AG20443 (cell line): ENCODE measurements at places on chromosomes 12 and 14.

DNA sequence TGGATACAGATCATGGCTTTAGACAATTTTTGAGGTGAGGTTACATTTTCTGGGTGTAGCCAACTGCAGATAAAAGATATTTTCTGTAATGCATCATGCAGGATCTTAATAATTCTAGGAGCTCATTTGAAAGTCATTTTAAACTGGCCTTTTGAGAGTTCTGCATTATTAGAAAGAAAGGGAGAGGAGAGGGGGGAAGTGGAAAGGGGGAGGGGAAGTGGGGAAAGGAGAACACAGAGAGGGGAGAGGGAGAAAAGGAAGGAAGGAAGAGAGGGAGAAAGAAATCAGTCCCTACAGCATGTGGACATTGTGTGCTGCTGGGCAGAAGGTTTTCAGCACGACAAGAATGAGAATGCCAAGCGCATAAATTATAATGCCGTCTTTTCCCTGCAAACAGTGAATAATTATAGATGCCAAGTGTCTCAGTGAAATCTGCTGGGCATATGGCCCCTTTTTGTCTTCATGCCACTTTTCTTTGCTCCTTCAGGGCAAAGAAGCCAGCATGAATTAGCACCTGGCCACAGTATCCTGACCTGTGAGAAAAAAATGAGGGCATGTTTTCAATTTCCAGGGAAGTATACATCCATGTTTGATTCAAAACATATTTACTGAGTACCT is 22.7 kb upstream of the PPP2R5C start:
- DNase-seq = no peak

DNA sequence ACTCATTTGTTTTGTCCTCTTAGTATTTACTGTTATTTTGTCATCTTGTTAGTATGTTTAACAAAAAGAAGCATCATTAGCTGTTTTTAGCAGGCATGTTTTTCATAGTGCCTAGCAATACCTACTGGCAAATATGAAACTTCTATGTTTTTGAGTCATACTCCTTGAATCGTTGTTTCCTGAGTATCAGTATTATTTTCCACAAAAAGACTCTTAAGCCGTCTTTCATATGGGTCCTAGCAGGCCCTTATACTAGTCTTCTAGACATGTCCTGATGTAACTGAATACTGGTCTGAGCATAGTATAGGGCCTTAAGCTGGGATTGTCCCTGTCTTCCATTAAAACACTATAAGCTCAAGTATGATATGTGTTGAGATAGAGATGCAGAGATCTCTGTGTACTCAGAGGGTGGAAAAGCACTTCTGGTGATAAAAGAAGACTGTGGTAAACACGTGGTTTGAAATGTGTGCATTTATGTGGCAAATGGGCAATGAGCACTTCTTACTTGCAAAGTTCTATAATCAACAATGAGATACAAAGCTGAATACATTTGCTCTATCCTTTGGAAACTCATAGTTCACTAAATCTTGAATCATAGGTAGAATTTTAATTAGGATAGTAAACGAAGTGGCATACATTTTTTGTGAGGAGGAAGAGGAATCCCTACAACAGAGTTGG is 348.8 kb downstream of the PDZRN4 start:
- no peak for DNase-seq

DNA sequence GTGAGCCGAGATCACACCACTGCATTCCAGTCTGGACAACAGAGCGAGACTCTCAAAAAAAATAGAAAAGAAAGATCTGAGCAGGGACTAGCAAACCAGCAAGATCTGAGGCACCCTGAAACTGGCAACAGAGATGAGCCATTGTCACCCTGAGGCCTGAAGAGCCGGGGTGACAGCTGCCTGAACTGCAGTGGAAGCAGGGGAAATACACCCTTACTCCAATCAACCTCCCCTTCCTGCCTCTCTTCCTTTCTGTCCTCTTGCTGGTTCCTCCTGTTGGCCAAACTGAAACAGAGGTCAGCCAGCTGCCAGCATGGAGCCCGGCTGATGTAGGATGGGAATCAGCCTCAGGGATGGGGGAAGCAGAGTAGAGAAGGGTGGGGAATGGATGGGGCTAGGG is 192.0 kb downstream of the CHST11 start:
- DNase-seq = no peak

- no peak for DNase-seq
Observed at GRCh38 chr12:120925740-120926563, 21.8 kb upstream of the SPPL3 start.

DNA sequence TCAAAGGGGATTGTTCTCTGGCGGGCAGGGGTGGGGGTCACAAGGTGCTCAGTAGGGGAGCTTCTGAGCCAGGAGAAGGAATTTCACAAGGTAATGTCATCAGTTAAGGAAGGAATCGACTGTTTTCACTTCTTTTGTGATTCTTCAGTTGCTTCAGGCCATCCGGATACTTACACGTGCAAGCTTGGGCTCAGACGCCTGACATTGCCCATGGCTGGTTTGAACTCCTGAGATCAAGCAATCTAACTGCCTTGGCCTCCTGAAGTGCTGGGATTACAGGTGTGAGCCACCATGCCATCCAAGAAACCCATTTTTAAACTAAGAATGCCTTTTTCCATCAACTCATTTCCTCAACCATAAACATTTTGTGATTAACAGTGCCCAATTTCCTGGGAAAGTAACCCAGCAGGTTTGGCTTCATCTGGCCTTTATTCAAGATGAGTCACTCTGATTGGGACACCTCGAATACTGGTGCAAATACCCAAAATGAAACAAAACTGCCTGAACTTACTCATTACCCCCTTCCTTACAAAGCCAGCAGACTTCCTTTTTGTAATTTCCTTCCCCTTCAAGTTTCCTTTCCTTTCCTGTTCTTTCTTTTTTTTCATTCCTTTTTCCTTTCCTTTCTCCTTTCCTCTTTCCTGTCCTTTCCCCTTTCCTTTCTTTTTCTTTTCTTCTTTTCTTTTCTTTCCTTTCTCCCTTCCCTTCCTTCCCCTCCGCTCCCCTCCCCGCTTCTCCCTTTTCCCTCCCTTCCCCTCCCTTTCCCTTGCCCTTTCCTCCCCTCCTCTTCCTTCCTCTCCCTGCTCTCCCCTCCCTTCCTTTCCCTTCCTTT is 10.2 kb upstream of the RNASE10 start:
- peak; percentile 28 for DNase-seq

GRCh38 chr12:69068448-69068847 is 135.5 kb upstream of the CPM start:
- DNase-seq = no peak

DNA sequence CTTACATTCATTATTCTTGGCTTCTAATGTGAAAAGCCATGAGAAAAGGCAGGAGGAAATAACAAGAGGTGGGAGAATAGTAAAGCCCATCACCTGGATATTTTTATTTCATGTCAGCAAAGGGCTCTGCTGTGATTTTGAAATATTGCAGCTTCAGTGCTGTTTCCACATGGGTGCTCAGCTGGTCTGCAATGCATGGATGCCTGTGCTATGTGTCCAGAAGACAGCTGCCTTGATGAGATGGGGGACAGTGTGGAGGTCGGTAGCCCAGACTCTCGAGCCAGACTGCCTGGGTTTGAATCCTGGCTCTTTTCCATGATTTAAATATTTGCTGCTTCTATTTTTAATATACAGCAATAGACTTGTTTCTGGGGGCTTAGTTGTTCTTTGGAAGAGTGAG is 477.5 kb upstream of the GARIN6 start:
- DNase-seq = no peak

DNA sequence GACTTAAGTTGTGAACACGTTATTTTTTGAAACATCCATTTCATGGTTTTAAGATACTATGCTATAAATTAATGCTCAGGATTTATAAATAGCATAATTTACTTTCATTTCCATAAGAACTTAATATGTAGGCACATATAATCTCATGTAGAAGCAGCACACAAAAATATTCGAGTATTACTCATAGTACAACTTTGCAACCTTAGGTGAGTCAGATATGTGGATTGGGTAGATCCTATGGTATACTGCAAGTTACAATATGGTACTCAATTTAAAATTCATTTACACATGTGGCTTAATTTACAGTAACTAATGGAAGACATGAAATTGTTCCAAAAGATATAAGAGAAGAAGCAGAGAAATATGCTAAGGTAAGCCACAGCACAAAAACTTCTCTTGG is 26.0 kb downstream of the PSMA3 start:
- DNase-seq = no peak

DNA sequence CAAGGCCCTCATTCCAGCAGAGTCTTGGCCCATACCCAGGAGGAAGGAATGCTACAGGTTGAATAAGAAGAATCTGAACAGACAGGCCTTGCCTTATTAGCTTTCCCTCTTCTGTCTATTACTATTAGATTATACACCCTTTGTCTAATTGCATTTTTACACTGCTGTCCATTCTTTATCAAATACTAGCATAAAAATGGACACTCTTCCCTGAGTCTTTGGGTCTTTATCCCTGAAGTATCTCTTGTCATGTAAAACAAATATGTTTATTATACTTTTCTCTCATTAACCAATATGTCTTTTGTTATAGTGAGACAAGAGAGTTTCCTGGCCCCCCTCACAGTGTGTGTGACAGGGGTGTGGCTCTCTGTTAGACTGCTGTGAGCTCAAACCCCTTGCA is 897.4 kb upstream of the SEL1L start:
- no peak for DNase-seq

GRCh38 chr14:33642691-33643244 is 308.1 kb downstream of the EGLN3 start:
- DNase-seq = peak; percentile 25

- no peak for DNase-seq
Observed at GRCh38 chr12:122937622-122938091, 28.6 kb downstream of the ABCB9 start.

DNA sequence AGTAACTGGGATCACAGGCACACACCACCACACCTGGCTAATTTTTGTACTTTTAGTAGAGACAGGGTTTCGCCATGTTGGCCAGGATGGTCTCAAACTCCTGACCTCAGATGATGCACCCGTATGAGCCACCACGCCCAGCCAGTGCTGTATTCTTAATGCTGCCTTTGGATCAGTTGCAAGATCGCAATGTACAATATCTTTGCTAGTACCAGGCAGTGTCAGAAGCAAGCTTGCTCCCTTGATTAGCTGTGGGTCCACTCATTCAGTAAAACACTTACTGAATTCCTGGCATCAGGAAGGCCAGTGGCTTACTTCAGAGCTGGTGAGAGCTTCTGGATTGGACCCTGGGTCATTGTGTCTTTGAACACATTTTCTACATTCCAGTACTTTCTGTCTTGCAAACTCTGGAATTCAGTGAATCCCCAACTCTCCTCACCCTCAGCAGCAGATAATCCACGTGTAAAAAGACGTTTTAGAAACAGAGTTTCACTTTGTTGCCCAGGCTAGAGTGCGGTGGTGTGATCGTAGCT is 1183.7 kb downstream of the AACS start:
- DNase-seq = no peak

GRCh38 chr12:72178871-72179270 is 93.3 kb upstream of the TRHDE start:
- DNase-seq = no peak

GRCh38 chr14:37246427-37246829 is 48.7 kb downstream of the MIPOL1 start:
- DNase-seq = peak; percentile 35

- peak; percentile 59 for DNase-seq
Observed at GRCh38 chr14:30656190-30656632, 34.1 kb downstream of the SCFD1 start.

DNA sequence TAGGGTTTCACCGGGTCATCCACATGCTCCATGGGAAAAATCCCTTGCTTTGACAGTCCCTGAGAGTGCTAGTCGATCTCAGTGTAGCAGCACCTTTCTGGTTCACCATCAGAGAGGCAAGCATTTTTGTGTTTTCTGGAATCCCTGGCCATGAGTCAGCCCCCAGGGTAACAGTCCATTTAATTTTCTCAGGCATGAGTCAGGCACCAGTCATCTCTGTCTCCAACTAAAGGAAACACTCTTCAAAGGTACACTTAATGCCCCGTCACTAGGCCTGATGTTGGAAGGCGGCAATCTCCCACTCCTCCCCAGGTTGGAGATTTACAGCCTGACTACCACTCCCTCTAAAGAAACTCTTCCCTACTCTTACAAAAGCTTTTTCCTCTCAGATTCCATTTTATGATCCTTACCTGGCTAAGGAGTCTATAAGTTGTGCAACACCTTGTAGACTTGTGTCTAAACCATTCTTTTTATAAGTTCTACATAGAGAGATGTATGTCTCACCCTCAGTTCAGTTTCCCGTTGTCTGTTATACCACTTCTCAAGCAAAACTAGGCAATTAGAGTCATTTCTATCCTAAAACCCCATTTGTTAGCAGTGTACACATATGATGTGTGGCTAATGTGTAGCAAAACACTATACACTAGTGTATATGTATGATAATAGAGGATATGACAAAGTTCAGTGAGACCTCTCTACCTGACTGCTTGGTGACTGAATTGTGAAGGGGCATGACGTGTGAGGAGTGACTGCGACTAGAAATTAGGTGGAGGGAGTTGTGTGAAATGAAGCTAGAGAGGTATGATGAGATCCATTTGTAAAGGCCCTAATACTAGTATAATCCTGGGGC is 24.6 kb downstream of the TMEM19 start:
- peak; percentile 83 for DNase-seq

DNA sequence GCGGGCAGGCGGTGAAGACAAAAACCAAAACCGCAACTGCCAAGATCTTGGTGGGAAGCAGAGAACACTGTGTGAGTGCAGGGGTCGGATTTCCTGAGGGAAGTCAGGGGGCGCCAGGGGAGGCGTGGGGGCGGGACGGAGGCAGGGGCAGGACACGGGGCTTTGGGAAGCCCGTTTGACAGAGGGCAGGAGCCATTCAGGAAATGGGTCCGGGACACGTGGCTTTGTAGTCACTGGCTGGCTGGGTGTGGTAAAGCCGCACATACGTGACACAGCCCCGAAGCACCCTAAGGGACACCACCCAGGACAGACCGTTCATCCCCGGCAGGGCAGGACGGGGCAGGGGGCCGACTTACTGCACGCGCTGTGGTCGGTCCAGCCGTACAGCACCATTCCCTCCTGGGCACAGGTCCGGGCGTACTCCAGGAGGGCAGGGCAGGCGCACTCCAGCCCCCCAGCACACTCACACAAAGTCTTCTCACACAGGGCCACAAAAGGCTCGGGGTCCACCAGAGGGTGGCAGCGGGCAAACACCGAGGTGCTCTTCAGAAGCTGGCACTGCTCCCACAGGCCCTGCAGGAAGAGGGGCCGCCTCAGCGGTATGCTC is 49.4 kb downstream of the VWF start:
- peak; percentile 42 for DNase-seq

DNA sequence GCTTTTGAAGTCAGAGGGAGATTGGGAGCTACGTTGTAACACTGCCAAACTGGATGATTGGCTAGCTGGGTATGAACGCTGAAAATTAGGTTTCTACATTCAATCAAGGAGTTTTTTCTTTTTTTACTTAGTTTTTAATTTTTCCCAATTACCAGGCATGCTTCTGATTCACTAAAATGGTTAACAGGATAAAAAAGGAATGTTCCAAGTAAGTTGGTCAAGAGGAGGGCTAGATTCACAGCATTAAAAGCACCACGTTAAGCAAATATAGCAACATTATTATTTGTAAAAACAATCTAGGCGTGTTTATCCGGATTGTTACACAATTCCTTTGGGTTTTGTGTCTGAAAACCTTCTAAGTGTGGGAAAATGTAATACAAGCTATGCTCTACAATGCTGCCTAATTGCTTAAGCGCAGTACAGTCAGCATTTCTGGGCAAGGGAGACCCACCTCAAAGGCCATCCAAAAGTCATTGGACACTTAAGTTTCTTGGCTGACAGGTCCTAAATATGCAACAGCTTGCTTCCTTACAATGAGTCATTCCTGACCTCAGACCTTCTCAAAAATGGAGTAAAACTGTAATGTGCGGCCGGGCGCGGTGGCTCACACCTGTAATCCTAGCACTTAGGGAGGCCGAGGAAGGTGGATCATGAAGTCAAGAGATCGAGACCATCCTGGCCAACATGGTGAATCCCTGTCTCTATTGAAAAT is 1.2 kb downstream of the RPLP0 start:
- DNase-seq = peak; percentile 68

- no peak for DNase-seq
Observed at GRCh38 chr12:104713444-104713843, 244.6 kb downstream of the SLC41A2 start.
